ENCODE measurements at places on chromosomes 12 and 14. TPM values are rescaled to one million over a fixed set of nuclear protein-coding genes. Genes with fewer than 3 reads are reported as not detected.

The TBK1 gene
- 26.3 TPM for total RNA-seq

DNA sequence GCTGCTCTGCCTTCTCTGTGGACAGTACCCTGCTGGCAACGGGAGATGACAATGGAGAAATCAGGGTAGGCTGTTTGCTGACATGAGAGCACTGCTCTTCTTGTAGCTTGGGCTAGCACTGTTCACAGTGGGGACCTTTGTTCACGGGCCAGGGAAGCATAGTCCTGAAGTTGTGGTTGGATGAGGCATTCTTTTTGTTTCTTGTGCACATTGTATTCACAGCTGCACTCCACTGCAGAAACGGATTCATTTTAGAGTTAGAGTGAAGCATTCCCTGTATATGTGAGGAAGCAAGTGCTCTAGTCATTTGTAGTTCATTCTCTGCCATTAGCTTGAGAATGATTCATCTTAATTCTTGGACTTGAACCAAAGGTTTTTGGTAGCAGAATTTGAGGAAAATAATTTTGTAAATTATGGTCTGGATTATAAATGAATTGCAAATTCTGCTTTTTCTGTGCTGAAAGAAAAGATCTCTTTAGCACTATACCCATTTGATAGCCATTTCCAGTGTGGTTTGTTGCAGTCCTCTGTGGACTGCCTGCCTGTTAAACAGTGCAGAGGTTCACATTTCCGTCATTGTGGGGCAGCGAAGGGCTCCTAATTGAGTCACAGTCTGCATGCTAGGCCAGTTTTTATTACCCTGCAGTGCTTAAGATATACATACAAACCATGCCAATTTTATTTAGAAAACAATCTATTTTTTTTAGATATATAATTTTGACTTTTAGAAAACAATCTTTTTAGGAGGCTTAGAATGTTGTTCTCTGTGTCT is 80.6 kb downstream of the APAF1 start:
- H3K4me1 ChIP-seq = no peaks in the 10 kb centered on the region
- no peaks in the 10 kb centered on the region for H3K27me3 ChIP-seq
- DNase-seq = peak; percentile 75
- H3K36me3 ChIP-seq = no peaks in the 10 kb centered on the region

DNA sequence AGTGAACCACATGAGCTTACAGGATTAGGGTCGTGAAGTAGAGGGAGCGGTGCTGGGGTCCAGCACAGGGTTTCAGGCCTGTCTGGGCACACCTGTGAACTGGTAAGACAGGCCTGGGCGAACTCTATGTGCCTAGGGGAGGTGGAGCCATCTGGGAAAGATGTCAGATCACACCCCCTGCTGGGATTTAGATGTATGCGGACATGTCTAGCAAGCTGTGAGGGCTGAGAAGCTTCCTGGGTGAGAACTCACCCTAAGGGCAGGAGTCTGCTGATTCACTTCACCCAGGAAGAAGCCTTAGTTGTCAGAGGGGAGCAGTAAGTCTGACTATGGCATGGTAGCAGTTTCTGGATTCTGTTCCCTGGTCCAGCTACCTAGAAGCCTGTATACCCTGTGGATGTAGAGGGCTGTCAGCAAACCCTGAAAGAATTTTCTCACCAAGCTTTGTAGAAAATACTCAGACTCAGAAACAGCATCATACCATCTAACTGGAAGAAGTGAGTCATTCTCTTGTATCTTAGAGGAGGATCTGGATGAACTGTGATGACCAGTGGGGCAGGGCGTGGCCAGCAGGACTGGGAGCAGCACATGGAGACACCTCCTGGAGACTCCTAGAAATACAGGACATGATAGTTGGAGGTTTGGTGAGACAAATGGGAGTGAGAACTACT is 11.2 kb upstream of the PYGL start:
- peak; percentile 79 for DNase-seq
- no peaks in the 10 kb centered on the region for H3K4me1 ChIP-seq
- H3K36me3 ChIP-seq = no peaks in the 10 kb centered on the region

GRCh38 chr14:102772781-102773570 is 4.3 kb upstream of the TRAF3 start:
- no peak overlapping the region for H3K27ac ChIP-seq
- H3K4me1 ChIP-seq = no peaks in the 10 kb centered on the region
- DNase-seq = peak; percentile 90
- H3K4me3 ChIP-seq = no peak overlapping the region

- no peaks in the 10 kb centered on the region for H3K4me1 ChIP-seq
- H3K36me3 ChIP-seq = no peaks in the 10 kb centered on the region
- no peak for DNase-seq
- H3K27me3 ChIP-seq = no peaks in the 10 kb centered on the region
- H3K27ac ChIP-seq = no peak overlapping the region
These were observed 275.7 kb upstream of the PRICKLE1 start for GRCh38 chr12:42865282-42865681.
